ENCODE measurements at places on chromosomes 12 and 14. TPM values are rescaled to one million over a fixed set of nuclear protein-coding genes. Genes with fewer than 3 reads are reported as not detected.
A peak's percentile ranks its signal among the peaks of the same experiment; 100 is the strongest.

GRCh38 chr14:79564371-79564770 lies 646.9 kb downstream of the DIO2 start:
- DNase-seq = no peak

The OAS2 gene
- 10.1 TPM for polyA plus RNA-seq

DNA sequence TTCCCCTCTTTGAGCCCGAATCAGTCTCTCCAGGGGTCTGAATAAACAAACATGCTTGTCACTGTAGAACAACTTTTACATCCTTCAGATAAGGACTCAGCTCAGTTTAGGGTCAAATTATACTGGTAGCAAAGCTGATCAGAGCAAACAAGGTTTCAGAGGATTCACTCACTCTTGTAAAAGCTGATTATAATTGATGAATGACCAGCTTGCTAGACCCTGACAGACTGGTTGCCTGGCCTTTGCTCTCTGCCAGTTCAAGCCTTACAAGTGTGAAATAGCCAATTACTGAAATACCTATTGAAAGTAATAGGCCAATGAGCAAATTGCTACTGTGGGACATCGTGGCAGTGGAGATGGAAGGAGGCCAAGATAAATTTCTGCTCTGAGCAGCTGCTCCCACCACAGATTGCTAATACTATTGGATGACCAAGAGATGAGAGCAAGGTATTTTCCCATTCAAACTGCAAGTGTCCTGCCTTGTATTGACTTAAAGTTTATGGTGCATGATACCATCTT lies 177.6 kb downstream of the PDZRN4 start:
- DNase-seq = no peak

DNA sequence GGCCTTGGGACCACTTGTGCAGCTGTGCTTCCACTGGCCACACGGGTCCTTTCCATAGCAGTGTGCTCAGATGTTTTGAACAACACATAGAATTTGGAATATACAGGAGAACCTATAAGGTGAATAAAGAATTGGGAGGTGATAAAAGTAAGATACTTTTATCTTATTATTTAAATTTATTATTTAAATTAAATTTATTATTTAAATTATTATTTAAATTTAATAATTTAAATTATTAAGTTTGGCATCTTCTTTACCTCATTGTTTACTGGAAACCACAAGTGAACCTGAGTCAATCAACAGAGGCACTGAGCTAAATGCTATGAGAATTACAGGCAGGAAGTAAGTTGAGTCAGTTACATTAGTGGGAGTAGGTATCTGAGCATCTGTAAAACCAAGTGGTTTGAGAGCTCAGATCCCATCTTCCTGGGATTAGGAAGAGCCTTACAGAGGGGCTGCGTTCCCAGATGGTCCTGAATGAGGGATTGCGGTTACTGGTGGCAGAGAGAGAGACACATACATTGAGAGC lies 103.1 kb downstream of the ESR2 start:
- no peak for DNase-seq

- no peak for DNase-seq
Measured at GRCh38 chr12:101925361-101925760, 48.0 kb downstream of the DRAM1 start.

GRCh38 chr14:69572030-69572840 lies 2.4 kb downstream of the CCDC177 start:
- no peak for DNase-seq

DNA sequence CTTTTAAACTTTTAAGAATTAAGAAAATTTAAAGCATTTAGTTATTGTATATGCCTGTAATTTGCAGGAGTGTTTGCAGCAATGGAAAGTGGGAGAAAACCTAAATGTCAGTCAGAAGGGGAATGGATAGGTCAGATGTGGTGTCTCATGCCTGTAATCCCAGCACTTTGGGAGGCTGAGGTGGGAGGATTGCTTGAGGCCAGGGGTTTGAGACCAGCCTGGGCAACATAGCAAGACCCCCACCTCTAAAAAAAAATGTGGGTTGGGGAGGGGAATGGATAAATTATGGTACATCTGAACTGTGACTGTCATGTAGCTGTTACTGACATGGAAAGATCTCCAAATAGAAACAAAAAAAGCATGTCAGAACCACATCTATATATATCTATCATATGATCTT lies 2.1 kb downstream of the MRPL42 start:
- DNase-seq = no peak

DNA sequence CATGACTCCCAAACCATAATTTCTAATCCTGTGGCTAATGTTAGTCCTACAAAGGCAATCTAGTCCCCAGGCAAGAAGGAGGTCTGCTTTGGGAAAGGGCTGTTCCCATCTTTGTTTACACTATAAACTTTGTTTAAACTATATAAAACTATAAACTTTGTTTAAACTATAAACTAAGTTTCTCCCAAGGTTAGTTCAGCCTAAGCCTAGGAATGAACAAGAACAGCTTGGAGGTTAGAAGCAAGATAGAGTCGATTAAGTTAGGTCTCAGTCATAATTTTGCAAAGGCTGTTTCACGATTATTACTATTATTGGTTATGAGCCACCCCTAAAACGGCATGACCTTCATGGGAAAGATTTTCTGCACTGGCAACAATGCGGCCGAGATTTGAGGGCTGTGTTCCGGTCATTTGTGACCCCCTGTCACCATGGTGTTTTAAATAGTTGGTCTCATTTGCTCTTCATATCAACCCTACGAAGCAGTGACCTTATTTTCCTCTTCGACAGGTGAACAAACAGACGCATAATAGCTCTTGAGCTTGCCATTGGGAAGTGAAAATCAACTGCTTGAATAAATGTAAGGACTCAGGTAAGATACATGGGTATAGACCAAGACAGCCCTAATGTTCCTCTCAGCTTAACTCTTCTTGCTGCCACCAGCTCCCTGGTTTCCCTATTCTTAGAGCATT lies 322.6 kb upstream of the TMEM132C start:
- no peak for DNase-seq

The TAS2R7 gene
- polyA plus RNA-seq = not detected

GRCh38 chr12:94020335-94020734 lies 128.0 kb upstream of the PLXNC1 start:
- DNase-seq = no peak

- no peak for DNase-seq
Measured at GRCh38 chr14:65349100-65349499, 63.4 kb upstream of the FUT8 start.

- peak; percentile 53 for DNase-seq
Measured at GRCh38 chr12:113422030-113422885, at the start of gene SDSL. Gene SDSL (plus strand): TSS chr12:113422380. CDS start chr12:113427983, 5,603 bp downstream.

The TMEM132D gene
- polyA plus RNA-seq = 0.49 TPM

DNA sequence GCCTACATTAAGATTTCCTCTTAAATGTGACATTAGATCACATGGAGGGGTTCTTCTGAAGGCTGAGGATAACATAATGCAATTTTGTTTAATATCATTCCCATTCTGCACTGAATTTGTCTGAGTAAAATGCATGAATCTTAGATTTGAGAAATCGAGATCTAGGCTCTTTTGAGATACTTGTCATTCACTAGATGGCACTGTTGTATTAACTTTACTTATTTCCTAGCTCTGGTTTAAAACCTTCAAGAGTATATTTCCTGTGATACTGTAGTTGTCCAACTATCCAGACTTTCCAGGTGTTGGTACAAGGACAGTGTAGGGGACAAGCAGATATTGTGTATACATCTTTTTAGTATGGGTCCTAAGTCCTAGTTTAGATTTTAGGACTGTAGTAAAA lies 91.7 kb upstream of the SEL1L start:
- DNase-seq = no peak

DNA sequence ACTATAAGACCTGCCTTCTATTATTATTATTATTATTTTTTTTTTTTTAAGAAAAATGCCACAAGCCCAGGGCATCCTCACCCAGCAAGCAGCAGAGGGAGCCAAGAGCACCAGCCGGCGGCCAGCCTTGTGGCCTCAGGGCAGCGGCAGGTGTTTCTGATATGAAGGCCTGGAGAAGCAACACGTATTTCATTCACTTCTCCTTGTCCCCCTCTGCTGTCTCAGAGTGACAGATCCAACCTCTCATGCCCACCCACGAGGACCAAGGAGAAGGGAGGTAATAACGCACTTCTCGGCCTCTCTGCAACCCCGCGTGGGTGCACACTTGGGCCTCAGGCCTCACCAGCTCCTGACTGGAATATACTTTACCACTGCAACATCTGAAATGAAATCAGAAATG lies 25.4 kb downstream of the CDC42BPB start:
- no peak for DNase-seq

DNA sequence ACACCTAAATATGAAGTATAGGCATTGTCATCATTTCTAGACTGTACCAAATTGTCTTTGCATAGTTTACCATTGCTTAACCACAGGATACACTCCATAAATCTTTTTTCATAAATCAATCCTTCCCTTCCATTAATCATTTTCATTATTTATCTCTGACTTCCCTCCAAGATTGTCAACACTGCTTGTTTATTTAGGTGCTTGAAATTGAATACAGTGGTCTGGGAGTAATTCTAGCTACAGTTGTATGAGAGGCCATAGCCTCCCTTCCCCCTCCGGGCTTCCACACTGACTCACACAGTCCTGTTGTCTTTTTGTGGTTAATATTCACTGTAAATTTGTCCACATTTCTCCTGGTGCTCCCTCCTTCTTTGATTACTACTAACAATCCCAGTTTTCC lies 114.2 kb upstream of the ARID2 start:
- DNase-seq = no peak

DNA sequence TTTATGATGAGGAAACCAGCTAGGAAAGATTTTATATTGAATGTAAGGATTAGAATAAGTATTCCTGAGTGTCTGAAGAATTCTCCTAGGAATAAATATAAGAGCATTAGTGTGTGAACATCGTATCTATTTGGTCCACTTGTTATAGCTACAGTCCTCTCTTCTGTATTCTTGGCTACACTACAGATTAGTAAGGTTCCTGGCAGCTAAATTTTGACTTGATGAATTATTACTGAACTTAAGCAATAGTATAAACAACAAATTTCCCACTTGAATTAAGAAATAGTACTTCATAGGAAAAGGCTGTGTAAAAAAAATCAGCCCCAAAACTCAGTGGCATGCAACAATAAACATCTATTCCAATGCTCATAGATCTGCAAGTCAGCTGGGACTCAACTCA lies 138.4 kb upstream of the G2E3 start:
- DNase-seq = no peak

The KRT78 gene
- polyA plus RNA-seq = not detected

GRCh38 chr12:27709932-27710591 lies 570 bp upstream of the MRPS35 start:
- peak; percentile 52 for DNase-seq

DNA sequence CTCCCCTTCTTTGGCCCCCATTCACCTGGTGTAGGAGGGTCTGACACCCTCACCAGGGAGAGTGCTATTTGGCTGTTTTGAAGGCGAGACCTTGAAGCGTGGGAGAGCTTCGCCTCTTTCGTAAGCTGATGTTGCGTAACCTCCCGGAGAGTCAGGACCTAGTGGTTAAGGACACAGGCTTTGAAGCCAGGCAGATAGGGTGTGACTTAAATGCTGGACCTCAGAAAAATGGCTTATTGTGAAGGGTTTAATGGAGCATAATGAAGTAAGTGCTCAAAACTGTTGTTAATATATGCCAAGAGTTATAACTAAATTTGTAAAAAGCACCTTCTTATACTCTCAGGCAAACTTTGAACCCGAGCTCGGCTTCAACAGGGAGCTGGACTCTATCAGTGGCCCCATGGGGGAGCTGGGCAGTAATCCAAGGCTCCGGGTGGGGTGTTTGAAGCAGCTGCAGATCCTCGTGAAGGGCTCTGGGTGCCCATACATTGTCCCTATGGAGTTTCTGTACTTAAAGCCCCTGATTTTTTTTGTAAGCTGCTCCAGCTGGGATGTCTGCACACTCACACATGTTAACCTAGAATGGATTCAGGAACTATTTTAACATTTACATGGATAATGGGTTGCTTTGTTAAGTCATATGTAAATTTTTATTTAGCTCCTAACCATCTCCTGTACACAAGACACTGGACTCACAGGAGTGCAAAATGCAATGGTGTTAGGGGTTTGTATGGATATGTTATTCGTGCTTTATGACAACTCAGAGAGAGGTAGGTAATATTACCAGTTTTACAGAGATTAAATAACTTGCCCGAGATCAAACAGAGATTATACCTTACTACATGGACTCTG lies 26.0 kb downstream of the PPFIBP1 start:
- peak; percentile 94 for DNase-seq
